NCI-H2081 treated with DMSO at 0.1 percent for 48 hours (cell line): ENCODE measurements at places on chromosomes 3 and 15.

GRCh38 chr3:196207159-196207832 lies 3.9 kb downstream of the ZDHHC19 start:
- no peak for DNase-seq

- no peak for DNase-seq
Observed at GRCh38 chr3:45128950-45129349, 17.2 kb downstream of the CDCP1 start.

GRCh38 chr3:15268033-15268631 lies 62.1 kb downstream of the CAPN7 start:
- peak; percentile 10 for DNase-seq

DNA sequence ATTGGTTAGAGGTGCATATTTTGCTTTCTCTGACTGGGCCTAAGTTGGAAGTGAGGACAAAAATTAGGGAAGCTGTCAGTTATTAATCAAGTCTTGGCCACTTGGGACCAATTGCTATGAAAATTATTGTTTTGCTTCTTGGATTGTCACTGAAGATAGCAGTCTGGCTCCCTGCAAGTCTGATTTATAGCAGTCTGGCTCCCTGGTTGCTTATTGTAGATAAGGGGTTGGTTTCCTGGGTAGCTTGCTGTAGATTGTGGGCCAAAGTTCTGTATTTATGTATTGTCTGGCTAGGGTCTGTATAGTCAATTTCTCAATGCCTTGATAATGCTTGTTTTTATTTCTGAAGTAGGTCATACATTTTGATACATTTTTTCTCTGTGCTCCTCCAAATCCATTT lies 13.3 kb upstream of the DRD3 start:
- no peak for DNase-seq

GRCh38 chr3:29353807-29354206 lies 72.9 kb downstream of the RBMS3 start:
- DNase-seq, result no peak

DNA sequence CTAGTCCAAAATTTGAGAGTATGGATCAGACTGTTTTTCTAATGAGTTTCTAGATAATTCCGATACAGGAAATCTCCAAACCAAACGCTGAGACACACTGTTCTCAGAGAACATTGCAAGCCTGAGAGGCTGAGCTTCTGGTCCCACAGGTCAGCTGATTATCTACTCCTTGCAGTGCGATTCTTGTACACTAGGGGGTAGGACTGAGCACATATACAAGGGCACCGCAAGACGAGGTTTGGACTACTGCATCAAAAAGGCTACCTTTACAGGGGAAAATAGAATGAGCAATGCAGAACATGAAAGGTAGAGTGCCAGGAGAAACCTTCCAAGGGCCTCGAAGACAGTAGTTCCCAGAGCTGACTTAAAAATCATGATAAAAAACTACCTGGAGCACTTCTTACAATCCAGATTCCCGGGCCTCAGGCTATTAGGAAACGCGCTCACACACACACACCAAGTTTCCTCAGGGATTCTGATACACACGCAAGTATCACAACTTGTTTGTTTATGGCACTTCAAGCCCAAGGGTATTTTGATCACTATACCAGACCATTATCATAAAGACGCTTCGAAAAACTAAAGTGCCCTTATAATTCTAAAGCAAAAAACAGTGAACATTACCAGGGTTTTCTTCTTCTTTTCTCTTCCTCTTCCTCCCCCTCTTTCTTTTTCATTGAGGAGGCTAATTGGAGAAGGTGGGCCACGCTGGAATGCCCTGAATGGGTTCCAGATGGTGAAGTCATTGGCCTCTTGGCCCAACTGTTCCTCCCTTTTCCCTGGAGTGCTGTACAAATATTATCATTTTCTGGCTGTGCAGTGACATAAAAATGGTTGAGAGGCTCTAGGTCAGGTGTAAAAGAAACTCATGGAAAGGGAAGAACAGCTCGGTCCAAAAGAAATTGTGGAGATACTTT lies 61.8 kb downstream of the SLC12A8 start:
- no peak for DNase-seq

- DNase-seq, result no peak
Observed at GRCh38 chr3:45986303-45986982, 9.2 kb downstream of the FYCO1 start.
